ENCODE measurements at places on chromosomes 16 and 17.

GRCh38 chr16:7765079-7765550 is 432.5 kb downstream of the RBFOX1 start:
- no peak for DNase-seq

DNA sequence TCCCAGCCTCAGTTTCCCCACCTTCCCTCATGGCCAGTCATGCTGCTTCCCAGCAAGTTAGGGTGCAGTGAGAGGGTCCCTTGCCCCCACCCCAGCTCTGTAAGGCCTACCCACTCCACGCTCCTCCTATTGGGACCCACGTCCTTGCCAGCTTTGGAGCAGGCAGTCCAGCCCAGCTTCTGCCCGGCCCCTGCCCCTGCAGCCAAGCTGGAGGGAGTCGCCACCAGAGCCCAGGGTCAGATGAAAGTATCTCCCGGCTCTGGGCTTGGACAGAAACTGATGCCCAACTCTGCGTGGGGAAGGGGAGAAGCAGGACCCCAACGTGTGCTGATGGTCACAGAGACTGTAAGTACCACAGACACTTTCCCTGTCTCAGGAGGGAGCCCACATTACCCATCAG is 32.6 kb downstream of the SDK2 start:
- no peak for DNase-seq

GRCh38 chr16:8346294-8346693 is 244.0 kb downstream of the TMEM114 start:
- DNase-seq: no peak

GRCh38 chr16:70724146-70725023 is 38.5 kb upstream of the MTSS2 start:
- no peak for DNase-seq

DNA sequence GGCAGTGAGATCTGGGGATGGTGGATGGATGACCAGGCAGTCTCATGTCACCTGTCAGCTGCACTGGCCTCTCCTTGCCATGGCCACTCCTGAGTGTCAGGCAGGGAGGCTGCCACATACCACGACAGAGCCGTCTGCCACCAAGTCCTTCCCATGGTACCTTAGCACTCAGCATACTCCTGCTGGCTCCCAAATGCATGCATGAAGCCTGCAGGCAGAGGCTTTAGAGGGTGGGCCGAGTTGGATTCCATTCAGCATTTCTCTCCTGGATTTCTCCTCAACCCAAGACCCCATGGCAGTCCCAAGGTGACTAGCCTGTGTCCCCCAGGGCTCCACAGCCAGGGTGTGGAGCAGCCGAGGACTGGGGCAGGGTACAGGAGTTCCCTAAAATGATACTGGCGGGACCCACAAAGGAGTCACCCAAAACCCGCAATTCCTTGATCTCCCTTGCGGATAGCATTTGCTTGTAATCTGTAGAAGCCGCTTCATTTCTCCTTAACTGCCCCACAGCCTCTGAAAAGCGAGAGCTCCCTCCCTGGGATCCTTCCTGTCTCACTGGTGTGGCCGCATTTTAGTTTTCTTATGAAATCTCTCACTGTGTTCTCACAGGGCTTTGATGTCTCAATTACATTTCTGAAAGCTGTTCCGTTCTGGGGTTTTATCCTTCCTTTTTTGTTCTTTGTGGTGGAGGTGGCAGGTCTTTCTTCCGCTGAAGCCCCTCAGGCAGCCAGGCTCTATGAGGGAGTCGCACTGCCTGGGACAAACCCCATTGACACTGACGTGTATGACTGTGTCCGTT is 141.4 kb downstream of the SOCS1 start:
- DNase-seq: peak; percentile 83

DNA sequence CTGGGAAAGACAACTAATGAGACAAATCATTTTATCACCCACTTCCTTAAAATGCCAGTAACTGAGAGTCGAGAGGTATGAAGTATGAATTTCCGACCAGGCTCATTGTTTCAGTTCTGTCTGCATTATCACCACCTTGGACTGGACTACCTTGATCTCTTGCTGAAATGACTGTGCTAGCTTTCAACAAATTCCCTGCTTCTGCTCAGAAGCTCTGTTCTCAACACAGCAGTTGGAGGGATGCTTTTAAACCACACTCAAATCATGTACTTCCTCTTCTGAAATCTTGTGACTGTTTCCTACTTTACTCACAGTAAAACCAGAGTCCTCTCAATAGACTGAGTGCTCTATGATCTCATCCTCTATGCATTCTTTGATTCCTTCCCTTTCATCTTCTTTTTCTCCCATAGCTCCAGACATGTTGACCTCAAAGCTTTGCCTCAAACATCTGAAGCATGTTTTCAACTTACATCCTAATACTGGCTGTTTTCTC is 195.8 kb downstream of the KCNJ2 start:
- no peak for DNase-seq

- DNase-seq: peak; percentile 72
These were observed 5.3 kb downstream of the ANKRD11 start for GRCh38 chr16:89484923-89485679.

DNA sequence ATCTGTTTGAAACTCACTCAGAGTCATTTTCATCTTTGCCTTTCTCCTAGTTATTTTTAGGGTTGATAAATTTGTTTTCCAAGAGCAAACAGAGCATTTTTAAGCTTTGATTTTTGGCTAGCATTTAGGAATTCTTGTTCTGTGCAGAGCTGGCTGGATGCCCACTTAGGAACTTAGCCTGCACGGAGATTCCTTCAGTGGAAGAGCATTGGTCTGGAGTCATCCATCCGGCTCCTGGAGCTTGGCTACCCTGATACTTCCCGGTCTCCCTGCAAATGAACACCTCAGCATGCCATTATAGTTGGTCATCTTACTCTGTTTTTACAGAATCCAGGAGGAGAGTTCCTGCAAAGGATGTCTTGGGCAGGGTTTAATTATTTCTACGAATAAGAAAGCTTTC is 57.1 kb downstream of the SPECC1 start:
- DNase-seq: no peak

DNA sequence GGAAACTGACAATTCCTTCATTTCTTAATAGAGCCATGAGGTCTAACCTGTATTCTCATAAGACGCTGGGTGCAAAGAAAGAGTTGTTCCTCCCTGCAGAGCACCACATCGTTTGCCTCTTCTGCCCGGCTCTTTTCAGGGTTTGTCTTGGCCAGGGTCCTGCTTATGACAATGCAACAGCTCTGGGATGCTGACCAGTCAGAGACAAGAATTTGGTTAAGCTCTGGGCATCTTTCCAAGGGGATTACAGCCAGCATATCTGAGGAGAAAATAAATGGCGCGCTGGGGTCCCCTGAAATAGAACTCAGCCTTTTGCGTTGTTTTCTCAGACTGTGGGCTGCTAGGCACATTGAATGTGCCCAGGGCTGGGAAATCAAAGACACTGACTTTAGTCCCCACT is 128.6 kb downstream of the SHISA6 start:
- DNase-seq: no peak

DNA sequence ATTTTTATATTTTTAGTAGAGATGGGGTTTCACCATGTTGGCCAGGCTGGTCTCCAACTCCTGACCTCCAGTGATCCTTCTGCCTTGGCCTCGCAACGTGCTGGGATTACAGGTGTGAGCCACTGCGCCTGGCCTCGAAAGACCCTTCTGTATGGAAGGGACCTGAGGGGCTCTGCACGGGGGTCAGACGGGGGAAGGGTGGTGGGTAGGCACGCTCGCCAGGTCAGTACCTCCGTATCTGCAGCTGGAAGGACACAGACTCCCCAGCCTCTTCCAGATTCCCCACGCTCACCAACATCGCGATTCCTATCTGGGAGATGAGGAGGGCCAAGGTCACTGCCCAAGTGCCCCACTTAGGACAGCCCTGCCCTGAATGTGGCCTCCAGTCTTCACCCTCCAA is 12.7 kb downstream of the ITGA2B start:
- no peak for DNase-seq
